ENCODE measurements at places on chromosomes 2 and 18.

- DNase-seq, result no peak
Measured at GRCh38 chr2:84716564-84716963, 164.3 kb downstream of the TRABD2A start.

- DNase-seq, result no peak
Measured at GRCh38 chr2:54015798-54016699, 45.3 kb upstream of the PSME4 start.

- no peak for DNase-seq
Measured at GRCh38 chr2:239192975-239193374, 207.8 kb downstream of the HDAC4 start.

DNA sequence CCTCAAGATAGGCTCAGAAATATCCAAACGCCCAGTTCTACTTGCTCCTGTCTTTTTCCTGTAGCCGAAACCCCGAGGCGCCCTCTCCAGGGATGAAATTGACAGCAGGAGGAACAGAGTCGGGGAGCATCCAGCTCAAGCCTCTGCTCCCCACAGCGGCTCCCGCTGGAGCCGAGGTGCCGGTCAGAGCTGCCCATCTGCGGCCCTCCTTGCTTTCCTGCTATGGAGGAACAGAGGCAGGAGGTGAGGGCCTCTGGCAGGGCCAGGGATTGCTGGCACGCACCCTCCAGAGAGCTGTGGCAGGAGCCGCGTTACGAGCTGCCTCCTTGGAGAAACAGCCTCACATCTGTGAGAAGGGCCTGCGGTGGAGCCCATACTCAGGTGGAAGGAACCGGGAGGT lies 172.1 kb downstream of the RNF144A start:
- DNase-seq, result no peak

DNA sequence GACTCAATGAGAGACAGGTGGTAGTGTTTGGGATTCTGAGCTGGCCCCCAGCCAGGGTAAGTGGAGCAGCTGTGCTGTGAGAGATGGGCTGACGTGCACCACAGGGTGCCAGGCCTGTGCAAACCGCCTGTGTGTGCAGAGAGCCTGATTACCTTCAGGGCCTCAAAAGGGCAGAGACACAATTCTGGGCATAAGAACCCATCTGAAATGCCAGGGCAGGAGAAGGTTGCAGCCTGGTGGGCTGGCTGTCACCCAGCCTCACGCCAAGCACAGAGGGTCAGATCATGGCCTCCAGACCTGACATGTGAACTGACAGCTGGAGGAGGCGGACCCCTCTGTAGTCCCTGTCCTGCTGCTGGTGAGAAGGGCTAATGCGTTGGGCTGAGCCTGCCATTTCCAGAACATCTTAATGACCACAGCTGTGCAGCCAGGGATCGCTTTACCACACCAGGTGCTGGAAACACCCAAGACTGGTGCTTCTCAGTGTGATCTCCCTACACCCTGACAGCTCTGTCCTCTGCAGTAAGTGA lies 100.9 kb downstream of the ARL4C start:
- DNase-seq, result peak; percentile 16

DNA sequence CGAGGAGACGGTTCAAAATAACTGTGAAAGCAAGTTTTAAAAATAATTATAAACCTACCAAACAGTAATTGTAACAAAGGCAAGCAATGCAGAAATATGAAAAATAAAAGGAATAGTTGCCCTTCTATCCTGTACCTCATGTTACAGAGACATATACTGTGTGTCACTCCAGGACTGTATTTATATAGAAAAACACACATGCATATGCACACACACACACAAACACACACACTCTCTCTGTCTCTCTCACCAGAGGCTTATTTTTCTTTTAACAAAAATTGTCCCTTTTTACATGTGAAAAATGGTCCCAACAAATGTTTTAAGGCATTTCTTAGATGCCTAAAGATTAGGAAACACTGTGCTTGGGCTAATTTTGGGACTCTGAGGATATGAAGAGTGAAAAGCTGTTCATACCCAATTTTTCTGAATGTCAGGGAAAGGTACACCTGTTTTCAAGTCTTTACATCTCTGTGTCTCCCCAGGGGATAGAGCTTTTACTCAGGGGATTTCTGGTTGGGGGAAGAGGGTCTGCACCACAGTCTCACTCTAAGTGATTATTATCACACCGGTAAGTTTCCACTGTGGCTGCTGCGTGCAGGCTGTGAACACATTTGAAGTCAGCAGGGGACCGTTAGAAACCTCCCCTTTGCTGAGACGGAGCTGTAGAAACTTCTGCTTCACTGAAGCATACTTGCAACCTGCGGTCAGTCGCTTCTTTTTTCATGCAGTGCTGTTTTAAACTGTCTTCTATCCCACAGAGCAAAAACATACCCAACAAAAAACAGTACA lies 51.4 kb upstream of the SPAG16 start:
- DNase-seq, result no peak

DNA sequence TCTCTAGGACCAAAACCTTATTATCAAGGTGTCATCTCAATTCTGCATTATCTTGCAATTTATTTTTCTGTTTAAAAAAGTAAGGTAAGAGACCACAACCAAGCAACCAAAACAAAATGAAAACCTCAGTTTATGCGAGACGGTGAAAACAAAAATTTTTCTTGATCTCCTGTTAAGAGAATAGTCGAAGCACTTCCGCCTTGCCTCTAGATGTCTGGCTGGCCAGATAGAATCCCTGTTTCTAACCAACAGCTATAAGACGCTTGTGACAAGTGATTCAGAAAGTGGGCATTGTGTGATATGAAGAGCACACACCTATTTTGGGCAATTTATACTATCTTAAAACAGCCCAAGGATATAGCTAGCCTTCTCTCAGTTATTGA lies 51.2 kb downstream of the MGAT5 start:
- no peak for DNase-seq

- DNase-seq, result no peak
Measured at GRCh38 chr18:38035193-38035592, 469.6 kb upstream of the CELF4 start.

DNA sequence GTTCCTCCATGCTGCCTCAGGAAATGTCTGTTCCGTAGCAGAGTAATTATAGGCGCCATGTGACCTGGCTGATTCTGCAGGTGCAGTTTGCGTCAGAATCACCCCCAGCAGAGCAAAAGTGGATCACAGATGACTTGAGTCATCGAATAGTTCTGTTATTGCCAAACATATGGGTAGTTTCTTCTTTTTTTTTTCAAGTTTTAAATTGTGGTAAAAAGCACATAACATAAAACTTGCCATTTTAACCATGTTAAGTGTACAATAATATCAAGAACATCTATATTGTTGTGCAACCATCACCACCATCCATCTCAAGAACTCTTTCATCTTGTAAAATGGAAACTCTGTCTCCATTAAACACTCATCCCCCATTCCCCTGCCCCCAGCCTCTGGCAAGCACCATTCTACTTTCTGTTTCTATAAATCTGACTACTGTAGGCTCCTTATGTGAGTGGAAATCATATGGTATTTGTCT lies 177.7 kb upstream of the TWIST2 start:
- DNase-seq, result no peak

GRCh38 chr2:122080316-122080715 lies 324.9 kb downstream of the TSN start:
- no peak for DNase-seq

GRCh38 chr18:39685303-39685902 lies 2119.8 kb upstream of the CELF4 start:
- no peak for DNase-seq

- no peak for DNase-seq
Measured at GRCh38 chr2:43345391-43345813, 119.0 kb upstream of the ZFP36L2 start.

- DNase-seq, result no peak
Measured at GRCh38 chr2:184316921-184317320, 281.4 kb upstream of the ZNF804A start.

- DNase-seq, result no peak
Measured at GRCh38 chr2:217816396-217816869, 186.4 kb downstream of the TNS1 start.

- DNase-seq, result peak; percentile 81
Measured at GRCh38 chr2:240434728-240435456, 571 bp upstream of the GPC1 start.

DNA sequence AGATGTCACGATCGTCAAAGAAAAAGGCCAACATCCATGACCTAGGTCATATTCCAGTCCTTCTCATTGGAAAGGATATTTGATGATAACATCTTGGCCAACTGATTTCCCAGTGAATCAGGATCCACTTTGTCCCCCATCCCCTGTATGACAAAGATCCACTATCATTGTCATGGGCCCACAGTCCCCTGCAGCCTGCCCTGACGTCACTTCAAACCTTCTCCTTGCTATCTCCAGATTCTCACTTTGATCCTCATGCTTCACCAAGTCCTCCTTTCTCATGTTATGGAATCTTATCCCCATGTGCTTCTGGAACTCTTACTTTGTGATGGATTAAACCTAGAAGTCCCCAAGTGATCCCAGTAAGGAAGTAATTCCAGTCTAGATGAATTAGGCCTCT lies 25.7 kb downstream of the GALNT14 start:
- no peak for DNase-seq

- DNase-seq, result no peak
Measured at GRCh38 chr2:216274194-216274840, 98.0 kb downstream of the MARCHF4 start.

- no peak for DNase-seq
Measured at GRCh38 chr18:22983175-22983574, 50.0 kb downstream of the RBBP8 start.

GRCh38 chr2:101983486-101983885 lies 8.3 kb upstream of the IL1R2 start:
- no peak for DNase-seq

- no peak for DNase-seq
Measured at GRCh38 chr2:67340133-67341011, 56.8 kb upstream of the ETAA1 start.

- no peak for DNase-seq
Measured at GRCh38 chr2:113692698-113693428, 63.6 kb downstream of the SLC35F5 start.

GRCh38 chr18:55422456-55423180 lies 165.4 kb downstream of the TCF4 start:
- no peak for DNase-seq

GRCh38 chr2:127448526-127448925 lies 30.3 kb downstream of the PROC start:
- no peak for DNase-seq

DNA sequence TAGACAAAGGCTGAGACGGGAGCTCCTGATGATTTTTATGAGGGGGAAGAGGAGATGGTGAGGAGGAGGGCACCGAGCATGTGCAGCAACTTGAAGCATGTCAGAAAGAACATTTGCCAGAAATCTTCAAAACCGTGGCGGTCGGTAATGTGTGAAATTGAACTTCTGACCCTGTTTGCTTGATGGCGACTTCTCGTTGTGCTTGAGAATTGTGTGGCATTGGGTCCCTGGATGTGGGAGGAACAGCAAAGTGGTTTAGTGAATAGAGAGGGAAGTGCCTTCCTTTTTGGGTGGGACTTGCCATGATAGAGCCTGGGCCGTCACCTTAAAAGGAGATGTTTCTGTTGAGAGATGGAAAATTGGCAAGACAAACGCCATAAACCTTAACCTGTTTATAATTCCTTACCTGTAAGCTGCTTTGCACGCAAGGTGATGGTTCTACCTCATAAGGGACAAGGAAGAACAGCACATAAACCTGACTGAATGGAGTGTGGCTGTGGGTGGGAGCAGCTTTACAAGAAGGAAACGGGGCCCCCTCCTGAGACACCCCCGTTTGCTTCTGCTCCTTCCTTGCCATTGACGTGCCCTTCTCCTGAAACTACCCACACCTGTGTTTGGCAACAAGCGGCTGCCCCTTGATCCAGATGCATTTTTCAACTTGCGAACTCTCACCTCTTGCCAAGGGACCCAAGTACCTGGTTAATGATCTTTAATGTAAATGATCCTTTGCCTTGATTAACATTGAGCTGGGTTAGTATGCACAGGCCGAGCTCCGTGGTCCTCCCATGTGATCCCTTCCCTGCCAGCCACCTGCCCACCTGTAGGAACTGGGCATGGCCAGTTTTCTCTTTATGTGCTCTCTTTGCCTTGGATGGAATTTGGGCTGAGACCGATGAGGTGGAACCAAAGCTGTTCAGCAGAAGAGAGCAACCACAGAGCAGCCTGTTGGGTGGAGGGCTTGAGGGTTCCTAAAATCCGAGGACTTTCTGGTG lies 153.2 kb downstream of the NEDD4L start:
- no peak for DNase-seq

DNA sequence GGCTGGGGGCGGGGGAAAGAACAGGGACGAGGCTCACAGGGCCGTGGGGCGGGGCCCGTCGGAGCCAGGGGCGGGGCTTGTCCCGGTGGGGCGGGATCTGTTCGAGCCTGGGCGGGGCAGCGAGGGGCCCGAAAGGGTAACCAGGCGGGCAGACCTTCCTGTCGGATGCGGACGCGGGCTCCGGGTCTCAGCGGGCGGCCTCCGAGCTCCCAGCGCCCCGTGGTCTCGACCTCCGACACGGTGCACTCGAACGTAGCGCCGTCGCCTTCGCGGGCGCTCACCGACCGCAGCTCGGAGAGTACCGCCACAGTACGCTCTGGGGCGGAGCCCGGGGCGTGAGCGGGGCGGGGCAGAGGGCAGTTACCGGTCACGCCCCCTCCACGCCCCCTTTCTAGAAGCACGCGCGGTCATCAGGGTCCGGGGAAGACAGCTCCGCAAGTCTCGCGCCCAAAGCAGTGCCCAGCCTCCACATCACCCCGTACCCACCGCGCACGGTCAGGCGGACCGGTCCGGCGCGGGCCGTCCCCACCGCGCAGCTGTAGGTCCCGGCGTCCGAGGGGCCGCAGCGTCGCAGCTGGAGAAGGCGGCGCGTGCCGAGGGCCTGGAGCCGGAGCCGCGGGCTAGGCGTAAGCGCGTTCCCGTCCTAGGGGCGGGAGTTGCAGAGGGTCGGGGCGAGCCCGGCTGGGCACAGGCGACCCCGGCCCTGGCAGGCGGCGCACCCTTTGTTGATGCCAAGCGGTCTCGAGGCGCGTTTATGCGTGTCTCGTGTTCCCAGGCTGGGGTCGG lies 8.7 kb downstream of the TMEM198 start:
- peak; percentile 78 for DNase-seq

- no peak for DNase-seq
Measured at GRCh38 chr2:32696439-32696838, 68.6 kb downstream of the TTC27 start.

- DNase-seq, result peak; percentile 52
Measured at GRCh38 chr18:34221971-34222306, 2.8 kb downstream of the NOL4 start.

GRCh38 chr2:54520687-54521086 lies 64.6 kb downstream of the SPTBN1 start:
- no peak for DNase-seq

DNA sequence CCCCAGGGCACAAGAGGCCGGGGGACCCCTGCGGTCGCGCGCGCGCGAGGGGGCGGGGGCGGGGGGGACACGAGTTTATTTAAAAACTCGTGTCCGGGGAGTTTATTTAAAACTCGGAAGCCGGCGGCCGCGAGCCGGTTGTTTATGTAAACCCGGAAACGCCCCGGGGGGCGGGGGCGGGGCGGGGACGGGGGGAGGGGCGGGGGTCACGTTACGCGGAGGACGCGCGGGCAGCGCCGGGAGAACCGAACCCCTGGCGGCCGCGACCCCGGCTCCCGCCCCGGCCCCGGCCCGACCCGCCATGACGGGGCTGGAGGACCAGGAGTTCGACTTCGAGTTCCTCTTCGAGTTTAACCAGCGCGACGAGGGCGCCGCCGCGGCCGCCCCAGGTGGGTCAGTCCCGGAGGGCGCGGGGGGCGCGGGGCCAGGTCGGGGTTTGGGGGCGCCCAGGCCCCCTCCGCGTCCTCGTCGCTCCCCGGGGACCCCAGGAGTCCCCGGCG lies 4.4 kb downstream of the NFATC1 start:
- DNase-seq, result no peak

Data from dorsolateral prefrontal cortex (tissue), 122 donors.